ENCODE measurements at places on chromosomes 4 and X. TPM values are rescaled to one million over a fixed set of nuclear protein-coding genes. Genes with fewer than 3 reads are reported as not detected.

DNA sequence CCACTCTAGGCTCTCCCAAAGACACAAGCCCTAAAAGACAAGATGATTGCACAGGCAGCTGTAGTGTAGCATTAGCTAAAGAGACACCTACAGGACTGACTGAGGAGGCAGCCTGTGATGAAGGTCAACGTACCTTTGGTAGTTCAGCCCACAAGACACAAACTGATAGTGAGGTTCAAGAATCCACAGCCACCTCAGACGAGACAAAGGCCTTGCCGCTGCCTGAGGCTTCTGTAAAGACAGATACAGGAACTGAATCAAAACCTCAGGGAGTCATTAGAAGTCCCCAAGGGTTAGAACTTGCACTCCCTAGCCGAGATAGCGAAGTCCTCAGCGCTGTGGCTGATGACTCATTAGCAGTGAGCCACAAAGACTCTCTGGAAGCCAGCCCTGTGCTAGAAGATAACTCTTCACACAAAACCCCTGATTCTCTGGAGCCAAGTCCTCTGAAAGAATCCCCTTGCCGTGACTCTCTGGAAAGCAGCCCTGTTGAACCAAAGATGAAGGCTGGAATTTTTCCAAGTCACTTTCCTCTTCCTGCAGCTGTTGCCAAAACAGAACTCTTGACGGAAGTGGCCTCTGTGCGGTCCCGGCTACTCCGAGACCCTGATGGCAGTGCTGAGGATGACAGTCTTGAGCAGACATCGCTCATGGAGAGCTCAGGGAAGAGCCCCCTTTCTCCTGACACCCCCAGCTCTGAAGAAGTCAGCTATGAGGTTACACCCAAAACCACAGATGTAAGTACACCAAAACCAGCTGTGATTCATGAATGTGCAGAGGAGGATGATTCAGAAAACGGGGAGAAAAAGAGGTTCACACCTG is 306.3 kb downstream of the ANK2 start:
- DNase-seq, result no peak
- peaks cover 5% of the 10 kb centered on the region for H3K4me1 ChIP-seq
- no peaks in the 10 kb centered on the region for H3K36me3 ChIP-seq
- H3K4me3 ChIP-seq, result no peak overlapping the region

DNA sequence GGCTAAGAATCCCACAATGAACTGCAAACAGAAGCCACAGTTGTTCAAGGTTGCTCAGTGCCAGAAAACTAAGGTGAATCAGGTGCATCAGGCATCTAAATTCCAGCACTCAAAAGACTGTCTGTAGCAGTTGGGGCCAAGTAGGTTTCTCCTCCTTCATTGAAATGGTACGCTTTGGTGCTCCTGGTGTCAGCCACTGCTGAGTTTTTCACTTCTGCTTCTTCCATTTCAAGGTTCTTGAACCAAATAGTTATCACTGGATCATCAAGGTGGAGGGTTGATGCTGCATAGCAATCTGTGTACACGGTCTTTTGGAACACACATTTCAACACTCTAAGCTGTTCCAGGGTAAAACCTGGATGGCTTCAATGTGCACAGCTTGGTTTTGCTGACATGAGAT is 74.4 kb downstream of the TMA16 start:
- DNase-seq, result no peak
- H3K27ac ChIP-seq, result no peak overlapping the region
- H3K4me1 ChIP-seq, result no peaks in the 10 kb centered on the region
- no peaks in the 10 kb centered on the region for H3K36me3 ChIP-seq
- no peak overlapping the region for H3K4me3 ChIP-seq

GRCh38 chrX:74680391-74680790 is 66.0 kb upstream of the RLIM start:
- H3K27ac ChIP-seq, result no peak overlapping the region
- no peak for DNase-seq
- H3K27me3 ChIP-seq, result no peaks in the 10 kb centered on the region
- H3K4me3 ChIP-seq, result no peak overlapping the region
- no peaks in the 10 kb centered on the region for H3K4me1 ChIP-seq

- H3K36me3 ChIP-seq, result peaks cover 35% of the 10 kb centered on the region
- H3K27me3 ChIP-seq, result no peaks in the 10 kb centered on the region
- H3K27ac ChIP-seq, result no peak overlapping the region
- DNase-seq, result no peak
- H3K4me1 ChIP-seq, result peaks cover 17% of the 10 kb centered on the region
Observed at GRCh38 chr4:82422616-82423015, 7.6 kb downstream of the HNRNPDL start.

- H3K27me3 ChIP-seq, result no peaks in the 10 kb centered on the region
- H3K27ac ChIP-seq, result no peak overlapping the region
- DNase-seq, result no peak
- H3K4me1 ChIP-seq, result no peaks in the 10 kb centered on the region
- H3K36me3 ChIP-seq, result no peaks in the 10 kb centered on the region
Observed at GRCh38 chr4:98716796-98717195, 58.4 kb upstream of the TSPAN5 start.

DNA sequence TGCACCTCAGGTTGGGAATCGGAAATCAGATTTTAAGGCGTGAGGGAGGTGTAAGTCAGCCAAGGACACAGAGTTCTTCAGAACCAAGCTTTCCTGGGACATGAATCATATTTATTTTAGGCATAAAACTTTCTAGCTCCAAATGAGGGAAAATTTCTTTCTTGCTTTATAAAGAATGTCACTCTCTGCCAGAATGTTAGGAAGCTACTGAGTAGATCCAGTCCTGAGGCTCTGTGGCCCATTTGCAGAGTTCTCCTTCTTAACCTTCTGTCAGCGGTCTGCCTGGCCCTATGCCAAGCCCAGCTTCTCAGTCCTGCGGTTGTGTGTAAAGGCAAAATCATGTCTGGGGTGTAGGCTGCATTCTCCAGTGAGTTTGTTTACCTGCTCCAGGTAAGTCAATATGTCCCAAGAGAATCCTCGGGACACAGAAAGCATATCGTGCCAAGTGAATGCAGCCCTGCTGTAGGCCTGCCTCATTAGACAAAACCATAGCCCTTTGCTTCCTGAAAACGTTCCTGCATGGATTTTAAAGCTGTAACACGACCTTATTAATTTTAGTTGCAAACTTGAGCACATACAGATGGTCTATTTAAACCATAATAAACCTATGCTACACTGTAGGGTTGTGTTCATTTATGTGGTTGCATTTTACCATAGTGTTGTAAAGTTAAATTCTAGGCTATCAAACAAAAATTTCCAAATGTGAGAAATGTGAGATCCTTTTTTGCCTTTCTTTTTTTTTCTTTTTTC is 29.2 kb upstream of the CCNI start:
- H3K27ac ChIP-seq, result peak overlapping the region; percentile 56
- no peaks in the 10 kb centered on the region for H3K36me3 ChIP-seq
- peaks cover 14% of the 10 kb centered on the region for H3K4me1 ChIP-seq
- H3K4me3 ChIP-seq, result no peak overlapping the region
- peak; percentile 76 for DNase-seq
- H3K27me3 ChIP-seq, result no peaks in the 10 kb centered on the region

GRCh38 chr4:182582245-182582644 is 334.9 kb downstream of the DCTD start:
- H3K4me3 ChIP-seq, result no peak overlapping the region
- no peaks in the 10 kb centered on the region for H3K36me3 ChIP-seq
- no peaks in the 10 kb centered on the region for H3K4me1 ChIP-seq
- no peak for DNase-seq

DNA sequence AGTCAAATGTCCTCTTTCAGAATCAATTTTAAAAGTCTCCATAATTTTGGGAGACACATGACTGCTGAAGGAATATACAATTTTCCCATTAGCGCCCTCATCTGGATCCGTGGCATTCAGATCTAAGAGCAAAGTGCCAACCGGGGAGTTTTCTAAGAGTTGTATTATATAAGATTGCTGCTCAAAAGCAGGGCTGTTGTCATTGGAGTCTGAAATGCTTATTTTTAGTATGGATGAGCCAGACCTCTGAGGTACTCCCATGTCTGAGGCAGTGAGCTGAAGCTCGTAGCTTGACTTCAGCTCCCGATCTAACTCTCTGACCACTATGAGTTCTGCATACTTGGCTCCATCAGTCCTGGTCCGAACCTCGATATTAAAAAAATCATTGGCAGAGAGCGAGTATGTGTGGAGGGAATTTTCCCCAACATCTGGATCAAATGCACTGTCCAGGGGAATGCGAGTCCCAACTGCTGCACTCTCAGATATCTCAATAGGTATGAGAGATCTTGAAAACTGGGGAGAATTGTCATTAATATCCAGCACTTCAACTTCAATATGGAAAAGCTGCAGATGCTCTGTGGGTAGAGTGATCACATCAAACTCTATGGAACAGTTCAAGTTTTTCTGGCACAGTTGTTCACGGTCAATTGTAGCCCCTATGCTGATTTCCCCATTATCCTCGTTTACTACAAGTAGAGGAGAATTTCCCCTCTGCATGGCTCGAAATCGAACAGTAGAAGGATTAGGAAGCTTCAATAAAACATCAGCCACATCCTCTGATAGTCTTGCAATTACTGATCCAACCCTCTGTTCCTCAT is 917 bp downstream of the PCDH18 start:
- peak; percentile 21 for DNase-seq
- H3K27me3 ChIP-seq, result no peaks in the 10 kb centered on the region
- peak overlapping the region; percentile 33 for H3K4me3 ChIP-seq
- no peaks in the 10 kb centered on the region for H3K4me1 ChIP-seq
- no peaks in the 10 kb centered on the region for H3K36me3 ChIP-seq

DNA sequence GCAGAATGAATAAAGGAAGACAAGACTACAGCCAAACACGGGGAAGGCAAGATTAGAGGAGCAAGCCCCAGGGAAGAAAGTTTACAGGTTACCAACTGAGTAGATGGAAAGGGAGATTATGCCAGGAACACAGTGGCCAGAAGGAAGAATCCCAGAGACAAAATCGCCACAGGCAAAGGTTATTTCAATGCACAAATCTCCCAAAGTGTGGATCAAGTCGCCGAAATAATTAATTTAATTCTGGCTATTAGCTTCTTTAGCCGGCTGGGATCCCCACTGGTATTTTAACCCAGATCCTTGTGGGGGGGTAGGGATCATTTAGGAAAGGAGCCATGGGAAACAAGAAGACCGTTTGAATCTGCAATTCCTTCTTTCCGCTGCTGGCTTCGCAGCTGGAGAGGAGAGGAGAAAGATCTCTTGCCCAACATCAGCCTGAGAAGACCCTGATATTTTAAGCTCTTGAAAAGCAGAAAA is 171.0 kb downstream of the DHX15 start:
- H3K4me3 ChIP-seq, result no peak overlapping the region
- H3K4me1 ChIP-seq, result no peaks in the 10 kb centered on the region
- H3K27ac ChIP-seq, result no peak overlapping the region
- H3K27me3 ChIP-seq, result no peaks in the 10 kb centered on the region

DNA sequence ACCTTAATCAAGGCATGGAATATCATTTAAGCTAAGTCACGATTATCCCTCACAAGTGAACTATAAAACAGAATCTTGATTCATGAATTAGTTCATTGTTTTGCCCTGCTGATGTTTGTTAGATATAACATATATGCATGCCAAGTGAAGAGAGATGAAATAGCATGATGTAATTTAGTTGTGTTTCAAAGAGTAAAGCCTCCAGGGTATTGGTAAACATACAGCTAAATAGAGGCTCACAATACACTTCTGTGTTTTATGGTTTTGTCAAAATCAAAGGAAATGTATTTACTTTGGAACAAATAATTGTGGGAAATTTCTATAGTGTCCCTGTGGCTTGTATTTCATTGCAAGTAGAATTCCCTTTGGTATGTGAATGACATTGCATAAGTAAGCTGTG is 69.0 kb upstream of the LEF1 start:
- H3K4me3 ChIP-seq, result no peak overlapping the region
- H3K27ac ChIP-seq, result no peak overlapping the region
- H3K4me1 ChIP-seq, result no peaks in the 10 kb centered on the region
- H3K36me3 ChIP-seq, result no peaks in the 10 kb centered on the region

GRCh38 chr4:160136021-160136420 is 1033.1 kb downstream of the RAPGEF2 start:
- no peak for DNase-seq
- no peaks in the 10 kb centered on the region for H3K27me3 ChIP-seq
- no peak overlapping the region for H3K27ac ChIP-seq
- H3K4me3 ChIP-seq, result no peak overlapping the region

DNA sequence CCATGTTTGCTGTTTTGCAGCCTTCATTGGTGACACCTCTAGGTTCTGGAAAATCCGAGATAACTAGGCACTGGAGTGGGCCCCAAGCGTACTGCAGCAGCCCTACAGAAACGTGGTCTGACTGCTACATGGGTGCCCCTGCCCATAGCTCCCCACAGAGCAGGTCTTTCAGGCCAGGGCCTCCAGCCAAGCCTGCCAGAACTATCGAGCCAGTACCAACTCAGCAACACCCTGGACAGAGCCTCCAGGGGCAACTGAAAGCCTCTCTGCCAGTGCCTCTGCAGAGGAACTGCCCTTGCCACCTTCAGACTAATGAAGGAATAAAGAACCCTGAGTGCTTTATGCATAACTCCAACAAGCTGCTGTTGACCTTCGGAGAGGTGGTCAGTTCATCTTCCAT is 111.1 kb upstream of the PPP3CA start:
- H3K27me3 ChIP-seq, result no peaks in the 10 kb centered on the region
- DNase-seq, result no peak
- H3K27ac ChIP-seq, result no peak overlapping the region
- H3K36me3 ChIP-seq, result no peaks in the 10 kb centered on the region

GRCh38 chr4:76550966-76551780 is 116.1 kb downstream of the SHROOM3 start:
- H3K36me3 ChIP-seq, result no peaks in the 10 kb centered on the region
- H3K4me1 ChIP-seq, result peaks cover 22% of the 10 kb centered on the region
- H3K4me3 ChIP-seq, result no peak overlapping the region
- H3K27me3 ChIP-seq, result no peaks in the 10 kb centered on the region
- H3K27ac ChIP-seq, result no peak overlapping the region
- no peak for DNase-seq

- peak; percentile 3 for DNase-seq
- H3K36me3 ChIP-seq, result no peaks in the 10 kb centered on the region
- H3K27me3 ChIP-seq, result peaks cover 10% of the 10 kb centered on the region
- peak overlapping the region; percentile 67 for H3K27ac ChIP-seq
Observed at GRCh38 chrX:16711219-16711811, 1.2 kb downstream of the CTPS2 start.

DNA sequence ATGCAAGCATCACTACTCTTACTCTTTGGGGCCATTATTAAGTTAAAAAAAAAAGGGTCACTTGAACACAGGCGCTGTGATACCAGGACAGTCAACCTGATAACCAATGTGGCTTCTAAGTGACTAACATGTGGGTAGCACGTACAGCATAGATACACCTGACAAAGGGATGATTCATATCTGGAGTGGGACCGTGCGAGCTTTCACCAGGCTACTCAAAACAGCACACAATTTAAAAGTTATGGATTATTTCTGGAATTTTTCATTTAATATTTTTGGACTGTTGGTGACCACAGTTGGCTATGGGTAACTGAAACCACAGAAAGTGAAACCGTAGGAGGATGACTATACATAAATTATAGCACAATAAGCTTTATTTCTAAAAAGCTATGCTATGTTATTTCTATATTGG is 113.8 kb upstream of the STIM2 start:
- DNase-seq, result no peak
- H3K27ac ChIP-seq, result no peak overlapping the region
- H3K4me1 ChIP-seq, result peaks cover 4% of the 10 kb centered on the region
- peaks cover 2% of the 10 kb centered on the region for H3K36me3 ChIP-seq
- H3K4me3 ChIP-seq, result no peak overlapping the region
- no peaks in the 10 kb centered on the region for H3K27me3 ChIP-seq

Gene GPRIN3
- total RNA-seq, result 1.2 TPM

Gene PPARGC1A
- 83.4 TPM for total RNA-seq

Gene RHOXF2
- not detected for total RNA-seq

Gene TCEAL5
- total RNA-seq, result not detected

Gene SLC10A4
- total RNA-seq, result not detected

Gene SULT1E1
- total RNA-seq, result not detected

Gene GATA1
- total RNA-seq, result not detected

Gene CASP6
- 18.5 TPM for total RNA-seq
